AG09309 (cell line): ENCODE measurements at places on chromosomes 12 and 14.

- peak; percentile 45 for DNase-seq
Measured at GRCh38 chr12:70646850-70647249, 9.6 kb upstream of the PTPRB start.

DNA sequence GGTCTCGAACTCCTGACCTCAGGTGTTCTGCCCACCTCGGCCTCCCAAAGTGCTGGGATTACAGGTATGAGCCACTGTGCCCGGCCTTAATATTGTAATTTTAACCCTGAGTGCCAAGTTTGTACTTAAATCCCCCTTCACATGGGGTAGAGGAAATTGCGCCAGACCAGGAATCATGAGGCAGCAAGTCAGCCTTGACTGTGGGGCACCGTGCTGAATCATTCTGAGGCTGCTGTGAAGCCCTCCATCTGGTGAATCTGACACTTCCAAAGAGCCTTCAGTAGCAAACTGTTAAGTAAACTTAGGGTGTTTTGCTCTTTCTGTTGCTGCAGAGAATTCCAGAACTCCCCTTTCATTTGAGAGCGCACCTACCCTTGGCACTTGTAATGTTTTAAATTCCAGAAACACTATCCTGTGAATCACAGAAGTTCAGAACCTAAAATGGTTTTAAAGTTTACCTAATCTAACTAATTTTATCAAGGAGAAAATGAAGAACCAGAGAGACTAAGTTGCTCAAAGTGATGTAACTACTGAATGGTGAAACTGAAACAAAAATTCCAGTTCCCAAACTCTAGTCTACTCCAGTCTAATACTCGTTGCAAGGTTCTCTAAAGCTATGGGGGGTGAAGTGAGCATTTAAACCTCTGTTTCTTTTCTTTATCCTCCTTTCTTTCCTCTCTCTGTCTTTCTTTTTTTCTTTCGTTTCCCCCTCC lies 7.5 kb downstream of the HEBP1 start:
- peak; percentile 87 for DNase-seq

- no peak for DNase-seq
Measured at GRCh38 chr12:49703647-49704137, 3.5 kb downstream of the FMNL3 start.

DNA sequence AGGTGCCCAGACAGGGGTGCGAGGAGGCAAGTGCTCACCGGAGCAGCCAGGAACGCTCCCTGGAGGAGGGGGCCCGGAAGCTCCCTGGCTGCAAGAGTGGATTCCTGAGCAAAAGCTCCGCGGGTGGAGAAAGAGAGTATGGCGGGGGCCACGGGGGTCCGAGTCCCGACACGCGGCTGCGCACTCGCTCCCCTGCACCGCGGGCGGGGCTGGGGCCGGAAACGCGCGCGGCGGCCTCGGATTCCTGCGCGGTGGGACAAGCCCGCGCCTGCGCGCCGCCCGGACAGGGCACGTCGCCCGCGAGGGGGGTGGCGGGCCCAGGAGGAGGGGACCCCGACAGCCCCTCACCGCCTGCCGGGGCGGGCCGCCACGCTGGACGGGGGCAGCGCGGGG lies 27.8 kb upstream of the GPR132 start:
- DNase-seq: no peak

GRCh38 chr12:32273063-32273522 lies 126.3 kb upstream of the FGD4 start:
- DNase-seq: no peak
